Skeletal muscle cell (primary cell): ENCODE measurements at places on chromosomes 5 and 9.
A peak's percentile ranks its signal among the peaks of the same experiment; 100 is the strongest.

GRCh38 chr5:141640051-141640415, 3.2 kb downstream of the RELL2 start:
- DNase-seq: no peak

GRCh38 chr5:123351240-123351639, 72.0 kb downstream of the CEP120 start:
- DNase-seq: no peak

DNA sequence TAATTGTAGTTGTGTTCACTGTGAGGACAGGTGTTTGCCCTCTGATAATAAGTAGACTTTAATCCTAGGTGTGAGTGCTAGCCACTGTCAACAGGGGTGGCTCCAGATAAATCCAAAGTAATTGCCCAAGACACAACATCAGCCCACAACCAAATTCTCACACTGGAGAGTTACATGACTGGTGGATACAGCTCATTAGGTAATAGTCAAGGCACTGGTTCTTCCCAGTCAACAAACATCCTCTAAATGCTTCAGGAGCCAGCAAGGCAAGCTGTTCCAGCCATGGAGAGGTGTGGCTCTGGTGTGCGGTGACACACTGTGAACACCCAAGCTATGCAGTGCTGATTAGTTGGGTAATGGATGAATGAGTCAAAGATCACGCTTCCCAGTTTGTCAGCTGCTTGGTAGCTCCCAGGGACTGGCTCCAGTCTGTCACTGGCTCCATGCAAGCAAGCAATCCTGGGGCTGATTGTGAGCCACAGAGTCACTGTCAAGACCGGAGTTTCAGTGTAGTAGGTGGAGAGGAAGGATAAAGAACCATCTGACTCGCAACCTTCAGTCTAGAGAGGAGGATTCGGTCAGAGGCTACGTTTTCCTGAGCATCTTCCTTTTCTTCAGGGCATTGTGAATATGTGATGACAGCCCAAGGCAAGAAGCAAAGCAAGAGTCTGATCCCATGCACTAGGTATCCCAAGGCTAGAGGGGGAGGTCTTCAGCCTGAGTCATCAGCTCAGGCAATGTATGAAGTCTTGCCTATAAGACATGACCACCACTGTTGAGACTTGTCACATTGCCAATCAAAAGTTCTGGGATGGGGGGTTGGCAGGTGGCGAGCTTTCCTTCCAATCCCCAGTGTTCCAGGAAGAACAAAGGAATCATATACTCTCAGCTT, 63.1 kb downstream of the UGCG start:
- peak; percentile 88 for DNase-seq

- no peak for DNase-seq
Measured at GRCh38 chr5:158727771-158728311, 371.9 kb downstream of the EBF1 start.

DNA sequence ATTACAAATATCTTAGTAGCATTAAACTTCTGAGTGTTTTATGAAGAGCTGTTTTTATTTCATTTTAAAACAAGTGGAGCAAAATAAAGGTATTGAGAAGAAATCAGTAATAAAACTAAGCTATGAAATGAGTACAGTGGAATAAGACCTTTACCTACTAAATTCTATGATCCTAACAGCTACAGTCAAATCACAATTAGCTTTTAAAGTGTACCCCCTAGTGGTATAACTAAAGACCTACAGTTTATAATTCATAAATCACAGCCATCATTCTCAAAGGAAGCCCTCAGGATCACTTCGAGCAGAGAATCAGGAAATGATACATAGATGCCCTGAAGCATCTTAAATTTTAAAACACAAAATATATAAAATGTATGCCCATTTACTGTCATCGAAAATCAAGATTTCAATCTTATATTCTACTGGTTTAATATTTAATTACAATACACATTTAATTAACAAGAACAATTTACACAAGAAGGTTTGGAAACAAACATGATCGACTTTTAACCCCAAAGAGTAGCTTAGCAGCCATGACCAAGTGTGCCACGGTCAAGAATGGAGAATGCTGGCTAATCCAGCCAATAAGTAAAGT, 12.3 kb downstream of the CCNH start:
- no peak for DNase-seq

- no peak for DNase-seq
Measured at GRCh38 chr9:126365780-126366179, 39.2 kb downstream of the MVB12B start.

GRCh38 chr5:32126691-32127090, 47.4 kb downstream of the GOLPH3 start:
- no peak for DNase-seq

DNA sequence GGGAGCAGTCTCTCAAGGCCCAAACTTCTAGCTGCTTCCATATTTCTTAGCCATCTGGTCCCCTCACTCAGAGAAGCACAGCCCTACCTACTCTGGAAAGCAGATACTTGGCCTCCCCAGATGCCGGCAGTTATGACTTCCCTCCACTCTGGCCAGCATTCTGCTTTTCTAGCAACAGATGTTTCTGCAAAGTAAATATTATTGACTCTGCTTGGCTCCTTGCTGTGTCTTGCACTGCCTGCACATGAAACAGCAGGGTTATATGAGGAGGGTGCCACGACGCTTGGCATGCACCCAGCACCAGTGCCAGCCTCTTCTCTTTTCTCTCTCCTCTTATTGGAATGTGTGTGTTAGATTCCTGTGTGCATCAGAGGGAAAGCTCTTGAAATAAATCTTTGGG, 99.7 kb downstream of the ARHGAP26 start:
- DNase-seq: no peak

- peak; percentile 77 for DNase-seq
Measured at GRCh38 chr9:8718121-8718725, 918.6 kb upstream of the DMAC1 start.

- no peak for DNase-seq
Measured at GRCh38 chr5:128287740-128288139, 204.2 kb downstream of the SLC12A2 start.

DNA sequence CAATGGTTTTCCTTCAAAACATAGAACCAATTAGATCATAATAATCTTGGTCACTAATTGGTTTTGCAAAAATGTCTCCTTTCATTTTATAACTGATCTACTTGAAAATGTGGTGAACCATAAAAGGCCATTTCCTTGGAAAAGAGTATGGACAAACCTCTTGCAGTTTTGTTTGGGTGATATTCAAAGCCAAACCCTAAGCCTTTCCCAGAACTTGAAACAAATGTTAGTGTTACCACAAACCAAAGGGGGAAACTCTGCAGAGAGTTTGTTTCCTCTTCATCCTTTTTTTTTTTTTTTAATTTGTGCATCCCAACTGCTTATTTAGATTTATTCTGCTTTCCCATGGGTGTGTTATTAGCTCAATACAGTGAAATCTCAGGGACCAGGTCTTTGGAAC, 204.4 kb upstream of the ADAMTSL1 start:
- no peak for DNase-seq

DNA sequence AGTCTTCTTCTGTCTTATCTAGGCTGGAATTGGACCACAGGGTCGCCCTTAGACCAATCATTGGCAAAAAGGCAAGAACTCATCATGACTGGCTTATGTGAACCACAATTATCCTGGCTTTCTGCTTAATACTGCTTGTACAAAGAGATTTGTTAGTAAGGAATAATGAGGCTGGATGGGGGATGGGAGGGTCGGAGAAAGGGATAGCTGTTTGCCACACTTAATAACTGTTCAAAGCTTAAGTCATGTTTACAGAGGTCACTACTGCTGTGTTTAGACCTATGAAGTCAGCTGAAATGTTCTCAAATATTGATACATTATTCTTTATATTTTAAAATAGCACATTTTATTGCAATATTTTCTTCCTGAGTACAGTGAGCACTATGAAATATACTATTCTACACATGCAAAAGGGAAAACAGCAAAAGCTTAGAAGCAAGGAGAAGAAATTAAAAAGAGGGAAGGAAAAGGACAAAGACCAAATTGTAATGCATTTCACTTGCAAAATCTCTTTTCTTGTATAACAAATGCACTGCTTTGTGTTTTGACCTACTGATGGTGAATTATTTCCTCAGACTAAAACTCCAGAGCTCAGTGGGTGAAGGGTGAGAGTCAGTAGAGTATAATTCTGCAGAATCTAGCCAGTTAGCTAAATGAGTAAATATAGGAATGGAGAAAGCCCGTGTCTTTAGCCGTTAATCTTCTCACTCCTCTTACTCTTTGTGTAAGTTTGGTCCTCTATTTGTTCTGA, 404.9 kb upstream of the ZNF608 start:
- DNase-seq: no peak

DNA sequence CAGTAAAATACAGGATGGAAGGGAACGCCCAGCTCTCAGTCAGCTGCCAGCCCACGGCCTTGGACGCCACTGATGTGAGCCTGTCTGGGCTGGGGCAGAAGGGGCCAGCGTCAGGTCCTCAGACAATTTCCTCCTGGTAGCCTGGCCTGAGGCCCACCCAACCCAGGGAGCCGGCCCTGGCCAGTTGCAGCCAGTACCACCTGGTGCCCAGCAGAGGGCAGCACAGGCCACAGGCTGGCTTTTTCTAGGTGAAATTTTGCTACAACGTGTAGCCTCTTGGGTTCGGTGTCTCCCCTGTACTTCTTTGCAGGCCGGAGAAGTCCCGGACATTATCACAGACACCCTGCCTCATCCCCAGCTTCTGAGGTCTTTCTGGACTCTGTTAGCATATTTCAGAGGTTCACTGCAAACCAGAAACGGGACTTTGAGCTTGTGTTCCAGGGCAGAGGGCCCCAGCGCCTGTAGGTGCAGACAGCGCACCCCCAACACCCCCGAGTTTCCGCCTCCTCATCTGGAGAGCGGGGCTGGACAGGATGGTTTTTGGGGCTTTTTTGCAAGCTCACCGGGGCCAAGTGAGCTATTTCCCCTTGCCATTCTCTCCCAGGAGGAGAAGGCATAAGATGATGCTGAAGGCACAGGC, 45.9 kb upstream of the KCNMB1 start:
- DNase-seq: no peak

DNA sequence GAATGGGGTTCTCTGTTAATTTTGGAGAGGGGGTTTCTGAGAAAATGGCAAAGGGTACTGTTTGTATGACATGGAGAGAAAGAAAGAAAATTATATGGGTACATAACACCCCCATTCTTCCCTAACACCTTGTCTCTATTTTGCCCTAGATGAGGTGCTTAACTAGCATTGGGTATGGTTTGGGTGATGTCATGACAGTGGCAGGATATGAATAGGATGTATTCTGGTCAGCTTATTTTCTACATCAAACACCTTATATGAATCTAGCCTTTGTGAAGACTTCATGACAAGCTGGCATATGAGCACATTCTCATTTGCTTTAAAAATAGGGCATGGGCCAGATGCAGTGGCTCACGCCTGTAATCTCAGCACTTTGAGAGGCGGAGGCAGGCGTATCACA, 58.6 kb downstream of the LNPEP start:
- DNase-seq: no peak

DNA sequence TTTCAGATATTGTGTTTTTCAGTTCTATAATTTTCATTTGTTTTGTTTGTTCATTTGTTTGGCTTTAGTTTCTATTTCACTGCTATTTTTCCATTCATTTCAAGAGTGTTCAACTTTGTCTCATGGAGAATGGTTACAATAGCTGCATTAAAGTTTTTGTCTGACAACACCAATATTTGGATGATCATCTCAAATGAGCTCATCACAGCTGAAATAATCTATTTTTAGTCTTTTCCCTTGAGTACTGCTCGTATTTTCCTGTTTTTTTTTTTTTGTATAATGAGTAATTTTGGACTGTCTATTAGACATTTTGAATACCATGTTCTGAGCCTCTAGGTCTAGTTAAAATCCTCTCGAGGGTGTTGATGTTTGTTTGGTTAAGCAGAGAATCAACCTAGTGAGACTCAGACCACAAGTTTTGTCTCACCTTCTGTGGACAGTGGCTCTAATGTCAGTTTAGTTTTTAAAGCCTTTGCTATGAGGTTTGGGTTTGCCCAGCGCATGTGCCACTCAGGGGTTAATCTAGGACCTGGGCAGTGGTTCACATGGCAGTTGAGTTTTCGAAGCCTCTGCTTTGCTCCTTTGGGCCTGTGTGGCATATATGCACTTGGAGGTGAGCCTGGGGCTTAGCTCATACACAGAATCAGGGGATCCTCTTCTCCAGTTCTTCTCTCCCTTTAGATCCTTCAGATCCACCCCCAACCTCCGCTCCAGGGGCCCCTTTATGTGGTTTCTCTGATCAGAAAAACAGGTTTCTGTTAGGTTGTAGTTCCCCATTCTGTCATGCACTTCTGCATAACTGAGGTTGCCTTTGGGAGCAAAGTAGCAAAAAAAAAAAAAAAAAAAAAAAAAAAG, 79.8 kb downstream of the ARSB start:
- no peak for DNase-seq

- peak; percentile 32 for DNase-seq
Measured at GRCh38 chr5:6745706-6746222, 32.5 kb downstream of the TENT4A start.

- DNase-seq: no peak
Measured at GRCh38 chr5:30042677-30043076, 1150.8 kb upstream of the CDH6 start.

DNA sequence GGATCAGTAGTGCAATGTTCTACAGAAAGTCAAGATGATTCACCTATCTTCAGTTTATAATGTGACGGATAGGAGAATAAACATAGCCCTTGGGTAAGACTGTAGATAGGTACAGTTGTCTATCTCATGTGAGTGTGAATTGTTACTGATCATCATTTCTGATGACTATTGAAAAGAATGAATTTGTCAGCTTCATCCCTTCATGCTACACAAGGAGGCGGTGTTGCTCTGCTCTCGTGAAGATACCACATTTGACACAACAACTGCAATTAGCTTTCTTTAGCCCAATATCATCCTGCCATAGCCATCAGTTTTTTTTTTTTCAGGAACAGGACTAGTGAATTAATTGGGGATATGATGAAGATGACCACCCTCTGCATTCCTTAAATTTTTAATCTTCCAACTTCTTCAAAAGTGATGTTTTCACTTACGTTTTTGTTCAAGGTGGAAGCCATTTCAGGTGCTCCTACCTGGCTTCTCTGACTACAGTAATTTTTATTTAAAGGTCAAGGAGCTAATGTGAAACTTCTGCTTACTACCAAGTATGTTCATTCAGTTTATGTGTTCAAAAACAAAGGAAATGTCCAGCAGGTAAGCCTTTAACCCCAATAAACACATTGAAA, 152.9 kb upstream of the MOCS2 start:
- no peak for DNase-seq

DNA sequence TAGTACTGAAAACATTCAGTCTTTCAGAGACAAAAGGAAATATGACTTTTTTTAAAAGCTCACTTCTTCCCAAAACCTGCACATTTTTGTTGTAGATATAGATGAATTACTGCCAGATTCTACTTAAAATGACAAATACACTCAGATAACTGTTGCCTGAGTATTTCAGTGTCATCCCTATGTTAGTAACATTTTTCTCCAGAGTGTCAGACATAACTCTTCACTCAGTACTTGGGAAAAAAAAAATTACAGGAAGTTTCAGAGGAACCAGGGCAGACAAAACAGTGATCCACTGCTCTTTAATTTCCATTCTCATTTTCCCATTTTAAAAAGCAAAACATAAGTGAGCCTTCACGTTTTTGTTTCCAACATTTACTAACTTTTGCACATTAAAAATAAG, 79.3 kb upstream of the ITGA1 start:
- no peak for DNase-seq

- DNase-seq: no peak
Measured at GRCh38 chr5:54637654-54638053, 120.1 kb downstream of the SNX18 start.
